ENCODE measurements at places on chromosomes 1 and 21. TPM values are rescaled to one million over a fixed set of nuclear protein-coding genes. Genes with fewer than 3 reads are reported as not detected.

DNA sequence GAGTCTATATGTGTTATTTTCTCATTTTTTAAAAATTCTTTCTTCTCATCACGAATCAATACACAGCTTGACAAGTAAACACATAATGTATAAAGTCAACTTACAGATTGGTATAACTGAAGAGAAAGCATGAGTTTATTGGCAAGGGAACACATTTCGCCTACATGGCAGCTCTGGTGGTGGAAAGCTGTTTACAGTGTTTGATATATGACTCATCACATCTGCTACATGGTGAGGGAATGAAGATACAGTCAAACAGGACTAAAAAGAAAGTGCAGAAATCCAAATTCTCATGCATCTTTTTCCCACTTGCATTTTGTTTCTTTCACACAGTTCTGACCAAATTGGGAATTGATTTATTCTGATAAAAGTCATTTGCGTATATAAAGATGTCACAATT lies 122.2 kb upstream of the ADGRL4 start:
- H3K4me1 ChIP-seq: no peaks in the 10 kb centered on the region
- no peaks in the 10 kb centered on the region for H3K36me3 ChIP-seq
- H3K27me3 ChIP-seq: no peaks in the 10 kb centered on the region
- H3K4me3 ChIP-seq: no peak overlapping the region
- no peak for DNase-seq

- no peaks in the 10 kb centered on the region for H3K27me3 ChIP-seq
- DNase-seq: no peak
- no peaks in the 10 kb centered on the region for H3K36me3 ChIP-seq
- H3K27ac ChIP-seq: no peak overlapping the region
Observed at GRCh38 chr1:225476538-225476988, 48.7 kb upstream of the LBR start.

EVA1C gene
- 0.58 TPM for polyA plus RNA-seq

C8A gene
- polyA plus RNA-seq: 2.4 TPM

C1QTNF12 gene
- polyA plus RNA-seq: 157 TPM
